ENCODE measurements at places on chromosomes 12 and 14.

DNA sequence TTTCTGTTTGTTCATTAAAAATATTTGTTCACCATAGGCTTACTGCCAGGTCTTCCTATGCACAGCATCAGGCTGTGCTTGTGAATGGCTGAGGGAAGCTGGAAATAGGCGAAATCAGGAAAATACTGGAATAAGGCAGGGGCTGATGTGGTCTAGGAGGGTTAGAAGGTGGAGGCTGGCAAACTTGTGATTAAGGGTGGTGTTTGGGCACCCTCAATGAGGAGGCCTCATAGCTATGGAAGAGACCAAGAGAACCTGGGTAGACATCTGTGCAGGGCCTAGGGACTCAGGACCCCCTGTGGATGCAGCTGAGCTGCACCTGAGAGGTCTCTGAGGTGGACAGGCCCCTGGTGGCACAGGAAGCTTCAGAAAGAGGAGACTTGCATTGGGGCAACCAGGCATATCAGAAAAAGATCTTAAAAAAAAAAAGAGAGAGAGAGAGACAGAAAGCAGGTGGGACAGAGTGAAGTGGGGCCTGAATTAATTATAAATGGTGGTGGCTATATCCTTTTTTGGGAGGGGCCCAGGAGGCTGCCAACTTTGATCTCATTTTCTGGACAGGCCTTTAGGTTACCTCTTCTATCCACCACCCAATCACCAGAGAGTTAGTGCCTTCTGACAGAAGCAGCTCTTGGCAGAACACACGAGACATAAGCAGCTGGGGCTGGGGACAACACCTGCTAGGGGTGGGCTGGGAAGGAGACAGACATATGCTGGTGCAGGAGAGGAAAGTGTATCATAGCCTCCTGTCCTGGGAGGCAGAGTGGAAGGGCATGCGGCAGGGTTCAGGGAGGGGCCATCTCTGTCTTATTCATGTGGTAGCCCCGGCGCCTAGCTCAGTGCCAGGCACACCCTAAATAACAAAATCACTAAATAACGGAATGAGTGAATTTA, 46.7 kb upstream of the ATP23 start:
- no peak for DNase-seq

- no peak for DNase-seq
These were observed 112.0 kb upstream of the RAP1B start for GRCh38 chr12:68498736-68499135.

DNA sequence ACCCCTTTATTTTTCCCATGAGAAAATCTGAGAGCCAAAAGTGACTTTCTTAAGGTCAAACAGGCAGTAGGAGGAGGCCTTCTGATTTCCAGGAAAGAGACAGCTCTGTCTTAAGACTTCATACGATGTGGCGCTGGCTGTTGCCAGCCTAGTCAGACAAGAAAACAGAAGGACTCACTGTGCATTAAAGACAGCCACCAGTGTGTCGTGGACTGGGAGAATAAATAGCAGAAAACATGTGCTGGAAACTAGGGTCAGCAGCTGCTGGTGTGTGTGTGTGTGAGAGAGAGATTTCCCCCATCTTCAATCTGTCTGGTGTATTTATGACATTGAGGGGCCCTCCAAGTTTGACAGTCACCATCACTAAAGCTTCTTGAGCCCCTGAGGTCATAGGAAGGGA, 708.6 kb upstream of the TMEM132C start:
- no peak for DNase-seq

DNA sequence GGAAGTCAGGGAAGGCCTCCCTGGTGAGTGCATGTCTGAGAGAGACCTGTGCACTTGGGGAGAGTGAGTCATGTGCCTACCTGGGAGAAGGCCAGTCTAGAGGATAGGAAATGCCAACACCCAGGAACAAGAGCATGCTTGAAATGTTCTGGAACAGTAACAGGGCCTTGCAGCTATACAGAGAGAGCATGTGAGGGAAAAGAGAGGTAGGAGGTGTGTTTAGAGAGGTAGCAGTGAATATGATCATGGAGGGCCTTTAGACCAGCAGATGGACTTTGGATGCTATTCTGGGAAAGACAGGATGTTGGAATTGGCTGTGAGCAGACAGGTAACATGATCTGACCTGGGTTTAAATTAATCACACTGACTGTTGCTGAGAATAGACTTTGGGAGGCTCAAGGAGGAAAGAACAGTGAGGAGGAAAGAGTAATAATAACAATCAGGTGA, 1143.6 kb downstream of the FLRT2 start:
- no peak for DNase-seq

GRCh38 chr12:87967871-87968270, 61.3 kb downstream of the C12orf50 start:
- DNase-seq: no peak

DNA sequence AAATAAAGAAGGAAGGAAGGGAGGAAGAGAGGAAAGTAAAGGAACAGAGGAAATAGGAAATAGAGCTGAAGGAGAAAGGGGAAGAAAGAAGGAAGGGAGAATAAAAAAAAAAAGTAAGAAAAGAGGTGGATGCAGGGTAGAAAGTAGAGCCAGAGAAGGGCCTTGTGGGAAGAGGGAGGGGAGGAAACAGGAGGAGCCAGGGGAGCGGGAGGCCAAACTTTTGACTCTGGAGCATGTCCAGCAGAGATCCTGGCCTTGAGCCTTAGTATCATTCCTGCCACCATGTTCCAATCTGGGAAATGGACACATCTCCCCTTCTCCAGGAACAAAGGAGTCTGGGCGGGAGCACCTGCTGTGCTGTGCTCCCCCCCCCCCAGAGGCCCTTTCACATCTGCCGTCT, 11.1 kb upstream of the SMUG1 start:
- DNase-seq: no peak

DNA sequence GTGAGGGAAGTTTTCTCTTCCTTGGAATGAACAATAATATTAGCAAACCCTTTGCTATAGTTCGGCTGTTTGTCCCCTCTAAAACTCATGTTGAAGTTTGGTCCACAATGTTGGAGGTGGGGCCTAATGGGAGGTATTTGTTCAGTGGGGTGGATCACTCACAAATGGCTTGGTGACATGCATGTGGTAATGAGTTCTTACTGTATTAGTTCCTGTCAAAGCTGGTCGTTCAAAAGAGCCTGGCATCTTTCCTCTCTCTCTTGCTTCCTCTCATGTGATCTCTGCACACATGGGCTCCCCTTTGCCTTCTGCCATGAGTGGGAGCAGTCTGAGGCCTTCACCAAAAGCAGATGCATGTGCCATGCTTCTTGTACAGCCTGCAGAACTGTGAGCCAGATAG, 13.1 kb upstream of the PPP4R4 start:
- DNase-seq: no peak

DNA sequence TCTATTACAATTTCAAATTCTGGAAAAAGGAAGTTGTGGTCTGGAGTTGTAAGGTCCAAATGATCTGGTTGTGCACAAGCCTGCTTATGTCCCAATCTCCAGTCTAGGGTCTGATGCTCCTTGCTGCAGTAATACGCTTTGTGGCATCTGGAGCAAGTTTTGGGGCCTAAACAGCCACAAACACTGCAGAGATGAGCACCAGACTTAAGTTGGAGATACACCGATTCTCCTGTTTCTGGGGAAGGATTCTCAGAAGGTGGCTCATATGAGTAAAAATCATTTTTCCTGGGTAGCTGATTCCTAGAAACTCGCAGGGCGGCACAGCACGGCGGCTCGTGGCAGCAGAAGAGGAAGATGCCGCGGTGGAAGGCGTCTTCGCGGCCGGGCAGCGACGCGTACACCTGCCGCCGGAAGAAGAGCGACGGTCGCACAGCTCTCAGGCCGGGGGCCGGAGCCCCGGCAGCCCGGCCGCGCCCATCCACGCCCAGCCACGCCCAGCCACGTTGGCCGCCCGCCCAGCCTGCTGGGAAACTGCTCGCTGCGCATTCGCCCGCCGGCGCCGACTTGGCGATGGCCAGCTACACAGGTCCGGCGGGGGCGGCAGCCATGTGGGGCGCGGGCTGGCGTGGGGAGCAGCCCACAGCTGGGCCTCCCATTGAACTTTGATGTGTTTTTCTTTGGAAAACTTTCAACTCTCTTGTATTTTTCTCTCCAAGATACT, 129.0 kb downstream of the ASCL4 start:
- DNase-seq: peak; percentile 51

DNA sequence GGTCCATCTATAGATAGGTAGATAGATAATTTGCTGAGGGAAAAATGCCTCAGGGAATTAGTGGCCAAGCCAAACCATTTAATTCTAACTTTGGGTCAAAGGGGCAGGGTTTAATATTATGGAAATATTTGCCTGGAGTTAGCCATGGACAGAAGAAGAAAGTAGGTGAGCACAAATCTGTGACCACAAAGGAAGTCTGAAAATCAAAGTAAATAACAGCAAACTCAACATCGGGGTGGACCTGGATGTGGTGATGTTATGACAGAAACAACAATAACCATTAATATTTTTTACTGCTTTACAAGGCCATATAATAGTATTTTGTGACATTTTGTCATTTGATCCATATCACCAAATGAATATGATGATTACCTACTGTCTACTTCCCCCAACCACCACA, 578.0 kb upstream of the MGAT4C start:
- DNase-seq: no peak

DNA sequence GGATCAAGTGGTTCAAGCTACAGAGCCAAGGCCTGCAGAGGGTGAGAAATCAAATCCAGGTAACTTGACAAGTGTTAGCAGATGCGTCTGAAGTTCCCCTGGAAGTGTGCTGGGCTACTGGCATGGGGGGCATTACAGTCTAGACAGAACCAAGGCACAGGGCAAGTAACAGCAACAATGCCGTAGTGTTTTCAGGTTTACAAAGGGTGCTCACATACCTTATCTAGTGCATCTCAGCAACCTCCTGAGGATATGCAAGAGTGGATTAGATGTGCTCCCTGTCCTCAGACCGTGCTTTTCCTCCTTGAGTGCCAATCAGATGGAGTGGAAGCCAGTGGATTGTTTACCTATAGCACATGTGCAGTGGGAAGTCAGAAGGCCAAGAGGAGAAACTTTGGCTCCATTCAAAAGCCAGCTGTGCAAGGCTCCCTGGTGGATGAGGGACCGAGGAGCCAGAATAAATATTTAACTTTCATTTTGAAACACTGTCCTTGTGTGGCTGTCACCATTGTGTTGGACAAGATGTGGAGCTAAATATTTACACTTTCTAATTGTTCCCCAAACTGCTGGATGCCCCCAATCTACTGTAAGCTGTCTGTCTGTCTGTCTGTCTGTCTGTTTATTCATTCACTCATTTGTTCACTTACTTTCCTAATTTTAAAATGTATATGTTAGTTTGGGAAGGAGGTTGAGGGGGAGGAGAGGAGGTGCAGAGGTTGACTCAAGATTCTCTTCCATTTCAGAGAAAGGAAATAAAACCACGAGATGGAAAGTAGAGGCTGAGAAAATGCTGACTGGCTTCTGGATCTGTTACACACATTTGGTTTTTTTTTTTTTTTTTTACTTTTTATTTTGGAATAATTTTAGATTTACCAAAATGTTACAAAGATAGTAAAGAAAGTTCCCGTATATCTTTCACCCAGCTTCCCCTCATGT, 184.0 kb upstream of the PARP11 start:
- DNase-seq: no peak

DNA sequence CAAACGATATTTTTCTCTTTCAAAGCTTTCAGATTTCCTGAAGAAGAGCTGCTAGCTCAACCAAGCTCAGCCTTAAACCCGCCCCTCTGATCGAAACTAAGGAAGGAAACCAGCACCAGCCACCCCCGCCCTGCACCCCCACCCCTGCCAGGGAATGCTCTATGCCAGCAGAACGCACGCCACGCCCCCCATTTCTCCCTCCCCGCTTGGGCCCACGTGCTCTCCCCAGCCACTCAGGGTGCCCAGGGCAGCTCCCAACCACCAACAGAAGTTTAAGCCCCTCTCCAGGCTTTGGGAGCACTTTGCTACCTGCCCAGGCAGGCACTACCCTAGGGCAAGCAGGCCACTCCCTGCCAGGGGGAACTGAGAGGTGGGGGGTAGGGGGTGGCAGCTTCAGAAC, 18.8 kb upstream of the KRT78 start:
- DNase-seq: no peak

- DNase-seq: no peak
These were observed 8.3 kb downstream of the PXN start for GRCh38 chr12:120257041-120257821.

GRCh38 chr12:10368206-10369171, 21.4 kb downstream of the KLRK1 start:
- no peak for DNase-seq

- no peak for DNase-seq
These were observed 63.4 kb upstream of the CSRP2 start for GRCh38 chr12:76942267-76942666.

DNA sequence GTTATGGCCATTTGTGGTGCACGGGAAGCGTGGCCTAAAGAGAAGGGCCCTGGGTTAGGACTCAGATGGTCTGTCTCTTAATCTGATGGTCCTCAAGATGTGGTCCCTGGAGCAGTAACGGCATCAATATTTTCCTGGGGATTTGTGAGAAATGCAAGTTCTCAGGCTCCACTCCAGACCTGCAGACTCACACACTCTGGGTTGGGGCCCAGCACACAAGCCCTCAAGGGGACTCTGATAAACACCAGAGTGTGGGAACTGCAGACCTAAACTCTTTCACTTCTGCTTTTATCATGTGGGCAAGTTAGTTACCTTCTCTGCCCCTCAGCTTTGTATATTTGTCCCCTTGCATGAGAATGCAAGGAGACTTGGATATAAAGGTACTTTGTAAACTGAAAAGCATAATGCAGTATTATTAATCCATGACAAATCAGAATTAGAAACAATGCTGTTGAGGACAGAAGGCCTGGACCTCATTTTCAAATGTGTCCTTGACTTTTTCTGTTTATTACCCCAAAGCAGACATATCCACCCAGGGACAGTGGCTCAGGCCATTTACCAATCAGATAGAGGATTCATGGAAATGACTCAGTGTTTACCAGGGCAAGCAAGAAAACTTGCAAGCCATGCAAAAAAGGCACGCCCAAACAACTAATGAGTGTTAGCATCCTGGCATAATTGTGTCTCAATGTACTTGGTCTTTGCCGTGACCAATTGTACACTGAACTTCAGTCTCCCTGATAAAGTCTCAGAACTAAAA, 157.0 kb downstream of the ASCL1 start:
- DNase-seq: no peak

GRCh38 chr14:70515811-70516210, 19.0 kb downstream of the ADAM20 start:
- no peak for DNase-seq

DNA sequence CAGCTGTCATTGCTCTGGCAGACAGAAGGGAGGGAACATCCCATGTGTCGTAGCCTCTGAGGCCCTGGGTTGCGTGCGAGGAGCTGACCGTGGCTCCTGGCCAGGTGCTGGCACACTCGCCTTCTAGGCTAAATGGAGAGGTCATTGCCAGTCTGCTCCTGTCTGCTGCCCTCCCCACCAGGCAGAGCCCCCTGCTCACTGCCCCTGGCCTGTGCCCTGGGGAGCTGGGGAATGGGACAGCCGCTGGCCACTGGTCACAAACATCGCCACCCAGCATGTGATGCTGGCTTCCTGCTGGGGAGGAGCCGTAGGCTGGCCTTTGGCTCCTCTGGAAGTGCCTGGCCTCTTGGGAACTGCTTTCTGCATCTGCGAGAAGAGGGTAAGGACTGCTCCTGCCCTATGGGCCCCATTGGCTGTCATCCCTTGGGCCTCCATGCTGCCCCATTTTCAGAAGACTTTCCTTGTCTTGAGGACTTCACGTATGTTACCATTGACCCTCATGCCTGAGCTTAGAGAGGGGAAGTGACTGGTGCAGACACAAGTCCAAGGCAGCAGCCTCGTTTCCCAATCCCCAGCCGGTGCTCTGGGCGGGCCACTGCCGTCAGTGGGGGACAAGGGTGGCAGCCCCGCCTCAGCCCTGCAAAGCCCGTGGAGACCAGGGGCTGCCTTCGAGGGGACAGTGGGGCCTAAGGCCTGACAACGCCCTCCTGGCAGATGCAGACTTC, 2.0 kb upstream of the TNFAIP2 start:
- DNase-seq: no peak

- no peak for DNase-seq
These were observed 75.0 kb upstream of the DYRK2 start for GRCh38 chr12:67573566-67573965.
